ENCODE measurements at places on chromosomes 7 and 10.

DNA sequence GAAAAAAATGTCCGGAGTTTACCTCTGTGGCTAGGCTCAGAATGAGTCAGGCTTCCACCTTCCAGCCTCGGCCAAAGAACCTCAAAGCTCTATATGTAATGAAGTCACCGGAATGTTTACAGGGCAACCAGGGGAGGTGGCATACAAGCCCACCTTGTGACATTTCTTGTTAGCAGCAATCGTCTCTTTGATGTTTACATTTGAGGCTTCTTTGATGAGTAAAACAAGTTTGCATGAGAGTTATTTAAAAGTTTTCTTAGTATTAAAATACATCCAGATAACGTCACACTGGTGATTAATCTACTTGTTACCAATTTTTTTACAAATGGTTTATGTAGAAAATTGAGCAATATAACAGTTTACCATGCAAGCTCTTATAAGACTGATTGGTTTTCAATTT is 133.1 kb upstream of the ADAM12 start:
- no peak for DNase-seq

GRCh38 chr7:107122486-107122911 is 46.3 kb upstream of the HBP1 start:
- DNase-seq: no peak

GRCh38 chr7:31076051-31076450 is 23.9 kb downstream of the ADCYAP1R1 start:
- DNase-seq: no peak

DNA sequence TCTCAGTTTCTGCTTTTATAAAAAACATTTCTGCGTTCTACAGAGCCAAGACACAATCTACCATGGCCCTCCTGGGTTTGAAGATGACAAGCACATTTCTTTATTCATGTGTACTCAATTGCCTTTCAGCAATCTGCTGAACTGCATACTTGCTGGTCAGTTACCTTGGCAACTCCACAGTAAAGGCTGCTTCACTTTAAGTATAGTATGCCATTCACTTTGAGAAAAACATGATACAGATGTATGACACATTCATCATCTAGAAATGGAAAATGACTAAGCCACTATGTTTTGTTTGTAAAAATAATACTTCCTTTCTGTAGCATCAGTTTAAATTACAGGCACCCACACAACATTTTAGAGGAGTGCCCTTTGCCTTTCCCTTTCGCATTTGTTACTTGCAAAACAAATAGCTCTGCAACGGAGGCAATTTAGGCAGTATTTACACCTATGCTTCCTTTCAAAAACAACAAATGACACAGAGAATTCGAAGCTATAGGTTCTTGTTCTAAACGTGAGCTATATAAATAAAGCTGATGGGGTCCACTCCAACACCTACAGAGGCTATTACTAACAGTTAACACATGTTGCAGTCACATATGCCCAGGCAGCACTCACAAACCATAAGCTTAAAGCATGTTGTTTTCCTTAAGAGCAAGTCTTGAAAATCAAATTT is 23.5 kb downstream of the SGCE start:
- DNase-seq: no peak

DNA sequence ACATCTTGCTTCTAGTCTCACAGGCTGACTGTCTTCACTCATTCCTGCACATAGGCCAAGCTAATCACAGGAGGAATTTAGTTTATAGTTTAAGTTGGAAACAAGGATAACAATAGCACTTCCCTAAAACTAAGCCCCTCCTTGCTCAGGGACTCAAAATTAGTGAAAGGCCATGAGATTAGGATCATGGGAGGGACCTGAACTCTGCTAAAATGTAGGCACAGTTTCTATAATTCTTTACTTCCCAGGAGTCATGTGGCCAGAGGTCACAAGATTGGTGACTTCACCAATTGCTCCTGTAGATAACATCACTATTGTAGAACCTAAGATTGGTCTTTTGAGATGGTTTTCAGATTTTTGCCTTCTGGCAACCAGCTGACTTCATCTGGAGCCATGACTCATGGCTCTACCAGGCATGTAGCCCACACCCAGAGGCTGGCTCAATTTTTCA is 14.8 kb upstream of the UPP1 start:
- no peak for DNase-seq

DNA sequence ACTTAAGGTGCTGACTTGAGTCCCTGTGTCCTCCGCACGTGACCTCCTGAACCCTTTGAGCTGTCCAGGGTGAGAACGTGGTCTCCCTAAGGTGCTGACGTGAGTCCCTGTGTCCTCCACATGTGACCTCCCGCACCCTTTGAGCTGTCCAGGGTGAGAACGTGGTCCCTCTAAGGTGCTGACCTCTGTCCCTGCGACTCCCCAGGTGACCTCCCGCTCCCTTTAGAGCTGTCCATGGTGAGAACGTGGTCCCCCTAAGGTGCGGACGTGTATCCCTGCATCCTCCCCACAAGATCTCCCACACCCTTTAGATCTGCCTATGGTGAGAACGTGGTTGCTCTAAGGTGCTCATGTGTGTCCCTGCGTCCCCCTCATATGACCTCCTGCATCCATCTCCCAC is 174.3 kb downstream of the ADARB2 start:
- no peak for DNase-seq

DNA sequence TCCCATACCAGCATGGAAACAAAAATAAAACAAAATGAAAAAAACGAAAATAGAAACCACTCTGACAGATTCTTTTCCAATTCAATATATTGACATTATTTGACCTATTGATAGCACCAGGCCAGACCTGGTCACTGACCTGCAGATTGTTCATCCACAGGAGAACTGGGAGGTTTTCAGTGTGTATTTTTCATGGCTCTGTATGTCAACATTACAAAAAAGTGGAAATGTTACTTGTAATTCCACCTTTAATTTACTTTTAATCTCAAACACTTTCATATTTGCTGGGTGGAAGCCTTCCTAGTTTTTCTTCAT is 2.9 kb downstream of the HKDC1 start:
- no peak for DNase-seq

All from stimulated activated CD8-positive, alpha-beta memory T cell treated with anti-CD3 and anti-CD28 coated beads, Interleukin-2, amount 100 ng/mL, for 1 hour (primary cell).